Germinal center (tissue), 1 donor: ENCODE measurements at places on chromosomes 3 and 15.

DNA sequence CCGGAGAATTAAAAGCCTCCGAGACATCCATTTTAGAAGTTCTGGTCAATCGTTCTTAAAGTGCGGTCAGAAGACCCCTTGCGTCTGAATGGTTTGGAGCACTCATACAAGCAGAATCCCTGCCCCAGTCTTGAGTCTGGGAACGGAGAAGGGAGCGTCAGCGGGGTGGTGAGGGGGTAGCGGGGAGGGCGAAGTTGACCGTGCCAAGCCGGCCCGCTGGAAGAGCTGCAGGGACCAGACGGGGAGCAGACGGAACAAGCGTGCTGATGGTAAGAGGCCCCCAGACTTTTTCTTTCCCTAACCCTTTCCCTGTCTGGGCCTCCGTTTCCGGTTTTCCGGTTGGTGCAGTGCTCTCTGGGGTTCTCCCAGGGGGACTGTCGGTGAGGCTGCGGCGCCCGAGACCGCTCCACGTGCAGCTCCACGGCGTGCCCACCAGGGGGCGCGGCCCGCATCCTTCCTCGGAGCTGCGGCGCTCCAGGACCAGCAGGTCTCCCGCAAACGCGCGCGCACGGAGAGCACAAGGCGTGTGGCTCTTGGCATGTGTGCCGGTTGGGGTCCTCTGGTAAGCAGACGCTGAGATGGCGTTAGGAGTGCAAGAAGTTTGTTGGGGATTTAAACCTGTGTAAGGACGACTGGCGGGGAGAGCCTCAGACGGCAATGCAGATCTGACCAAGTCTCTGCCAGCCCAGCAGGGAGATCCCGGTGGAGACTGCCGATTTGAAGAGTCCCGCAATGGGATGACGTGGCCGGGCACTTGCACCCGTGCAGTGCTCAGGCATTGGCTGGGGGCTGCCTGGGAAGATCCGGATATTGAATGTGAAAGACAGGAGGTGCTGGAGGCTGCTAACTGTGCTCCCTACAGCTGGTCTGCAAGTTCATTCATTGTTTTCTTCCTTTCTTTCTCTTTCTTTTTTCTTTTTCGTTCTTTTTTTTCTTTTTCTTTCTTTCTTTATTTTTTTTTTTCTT is 19.2 kb upstream of the CORO2B start:
- DNase-seq: peak; percentile 86

GRCh38 chr3:45440562-45440961 is 52.2 kb downstream of the LARS2 start:
- DNase-seq: no peak

DNA sequence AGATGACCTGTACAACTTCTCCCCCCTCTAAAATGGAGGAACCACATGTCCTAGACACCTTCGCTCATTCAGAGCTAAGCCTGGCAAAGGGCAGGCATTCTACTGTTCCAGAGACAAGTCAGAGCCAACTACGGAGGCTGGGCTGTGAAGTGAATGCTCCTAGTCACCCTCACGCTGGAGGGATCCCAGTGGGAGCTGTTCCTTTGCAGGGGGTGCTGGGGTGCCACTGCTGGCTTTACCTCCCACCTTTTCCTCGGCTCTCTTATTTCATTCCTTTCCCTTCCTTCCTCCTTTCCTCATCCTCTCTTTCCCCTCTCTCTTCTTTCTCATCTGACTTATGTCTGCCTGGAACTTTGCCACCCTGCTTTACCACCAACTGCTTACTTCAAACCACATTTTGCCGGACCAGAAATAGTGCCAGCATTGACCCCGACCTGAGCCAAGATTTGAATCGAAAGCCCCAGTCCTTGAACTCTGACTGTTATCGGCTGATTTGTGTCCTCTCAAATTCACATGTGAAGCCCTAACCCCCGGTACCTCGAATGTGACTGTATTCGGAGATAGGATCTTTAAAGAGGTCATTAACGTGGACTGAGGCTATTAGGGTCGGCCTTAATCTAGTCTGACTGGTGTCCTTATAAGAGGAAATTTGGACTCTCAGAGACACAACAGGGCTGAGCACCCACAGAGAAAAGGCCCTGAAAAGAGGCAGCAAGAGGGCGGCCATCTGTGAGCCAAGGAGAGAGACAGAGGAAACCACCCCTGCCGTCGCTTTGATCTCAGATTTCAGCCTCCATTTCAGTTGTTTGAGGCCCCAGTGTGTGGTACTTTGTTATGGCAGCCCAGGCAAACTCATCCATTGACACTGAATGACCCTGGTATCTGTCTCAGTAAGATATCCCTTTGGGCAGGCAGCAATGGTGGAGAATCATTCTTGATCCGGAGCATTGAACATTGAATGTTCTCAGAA is 31.3 kb upstream of the TBC1D21 start:
- no peak for DNase-seq

DNA sequence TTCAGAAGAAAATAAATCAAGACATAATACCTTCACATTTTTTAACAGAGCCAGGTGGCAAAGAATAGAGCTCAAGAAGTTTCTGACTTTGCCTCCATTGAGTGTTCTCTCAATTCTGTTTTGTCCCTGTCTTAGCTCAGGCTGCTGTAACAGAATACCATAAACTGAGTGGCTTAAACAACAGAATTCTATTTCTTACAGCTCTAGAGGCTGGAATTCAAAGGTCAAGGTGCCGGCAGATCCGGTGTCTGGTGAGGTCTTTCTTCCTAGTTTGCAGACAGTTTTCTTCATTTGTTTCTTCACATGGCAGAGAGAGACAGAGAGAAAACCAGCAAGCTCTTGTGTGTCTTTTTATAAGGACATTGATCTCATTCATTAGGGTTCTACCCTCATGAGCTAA is 25.6 kb downstream of the IQCH start:
- DNase-seq: no peak

DNA sequence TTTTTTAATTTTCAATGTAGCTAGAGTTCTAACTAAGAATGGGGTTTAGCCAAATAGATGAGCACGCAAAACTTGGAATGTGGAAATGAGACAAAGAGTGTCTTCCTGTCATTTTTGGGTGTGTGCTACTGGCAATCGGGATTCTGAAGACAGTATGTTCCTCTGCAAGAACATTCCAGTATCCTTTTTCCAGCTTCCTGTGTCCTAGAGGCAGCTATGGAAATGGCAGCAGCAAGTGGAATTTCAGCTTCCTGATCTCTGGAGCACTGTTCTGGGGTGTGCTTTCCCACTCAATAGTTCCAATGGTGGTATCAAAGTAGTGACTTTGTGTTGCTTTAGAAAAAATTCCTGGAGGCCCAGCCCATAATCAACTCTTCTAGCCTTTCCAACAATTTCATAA is 642.9 kb upstream of the KCNMB2 start:
- no peak for DNase-seq

DNA sequence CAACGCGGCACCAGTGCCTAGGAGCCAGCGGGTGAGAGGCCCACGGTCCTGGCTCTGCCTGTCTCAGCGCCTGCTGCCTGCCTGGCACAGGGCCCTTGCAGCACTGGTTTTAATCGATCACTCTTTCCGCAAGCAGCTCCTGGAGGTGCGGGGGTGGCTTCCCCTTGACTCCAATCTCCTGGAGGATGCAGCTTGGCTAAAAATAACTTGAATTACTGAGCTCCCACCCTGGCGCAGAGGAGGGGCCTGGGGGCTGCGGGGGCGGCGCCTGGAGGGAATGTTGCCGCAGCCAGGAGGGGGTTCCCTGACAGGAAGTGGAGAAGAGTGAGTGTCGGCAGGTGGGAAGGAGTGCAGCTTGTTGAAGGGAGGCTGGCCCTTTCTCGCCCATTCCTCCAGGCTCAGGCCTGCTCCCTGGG is 9.9 kb upstream of the RPL29 start:
- DNase-seq: no peak
